Activated CD4-positive, alpha-beta T cell treated with anti-CD3 and anti-CD28 coated beads, Interleukin-2, amount 50 U/mL, for 4 hours (primary cell): ENCODE measurements at places on chromosomes 11 and 22.

DNA sequence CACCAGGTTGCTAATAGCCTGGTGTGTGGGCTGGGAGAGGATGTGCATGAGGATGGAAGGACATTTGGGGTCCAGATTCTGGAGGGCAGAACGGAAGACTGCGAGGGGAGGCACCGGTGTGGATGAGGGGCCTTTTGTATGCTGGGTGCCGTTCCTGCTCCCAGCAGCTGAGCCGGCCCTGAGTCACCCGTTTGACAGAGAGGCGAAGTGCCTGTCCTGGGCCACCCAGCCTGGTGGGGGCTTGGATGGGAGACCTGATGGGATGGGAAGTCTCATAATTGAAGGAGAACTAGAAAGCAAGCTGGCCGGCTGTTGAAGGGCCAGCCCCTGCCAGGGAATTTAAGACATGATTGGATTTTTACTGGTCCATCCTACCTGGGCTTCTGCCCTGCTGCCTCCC is 10.8 kb downstream of the CACNA1I start:
- no peak for DNase-seq

- no peak for DNase-seq
These were observed 433.7 kb downstream of the ETS1 start for GRCh38 chr11:128153697-128154048.

- no peak for DNase-seq
These were observed 51.4 kb downstream of the JAM3 start for GRCh38 chr11:134120143-134120850.

DNA sequence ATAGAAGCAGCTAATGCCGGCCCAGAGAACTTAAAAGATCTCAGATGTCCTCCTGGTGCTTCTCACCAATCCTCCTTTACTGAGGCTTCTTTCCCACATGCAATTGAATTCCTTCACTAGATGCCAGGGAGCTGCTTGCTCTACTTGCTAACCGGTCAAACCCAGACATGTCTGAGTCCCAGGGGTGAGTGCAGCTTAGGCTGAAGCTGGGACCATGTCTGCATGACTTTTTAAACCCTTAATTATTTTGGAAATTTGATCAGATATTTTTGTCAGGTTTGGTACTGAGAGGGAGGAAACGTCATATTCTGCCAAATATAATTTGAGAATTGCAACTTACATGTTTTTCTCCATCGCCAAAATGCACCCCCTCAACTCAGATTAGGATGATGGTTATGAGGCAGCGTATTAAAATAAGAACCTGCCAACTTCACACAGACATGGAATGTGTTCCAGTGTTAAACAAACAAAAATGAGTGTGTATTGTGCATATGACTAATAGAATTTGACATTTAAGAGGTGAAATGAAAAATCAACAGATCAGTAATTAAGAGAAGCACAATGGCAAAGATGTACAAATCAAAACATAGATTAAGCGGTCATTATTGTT is 529.5 kb downstream of the ETS1 start:
- DNase-seq, result no peak

DNA sequence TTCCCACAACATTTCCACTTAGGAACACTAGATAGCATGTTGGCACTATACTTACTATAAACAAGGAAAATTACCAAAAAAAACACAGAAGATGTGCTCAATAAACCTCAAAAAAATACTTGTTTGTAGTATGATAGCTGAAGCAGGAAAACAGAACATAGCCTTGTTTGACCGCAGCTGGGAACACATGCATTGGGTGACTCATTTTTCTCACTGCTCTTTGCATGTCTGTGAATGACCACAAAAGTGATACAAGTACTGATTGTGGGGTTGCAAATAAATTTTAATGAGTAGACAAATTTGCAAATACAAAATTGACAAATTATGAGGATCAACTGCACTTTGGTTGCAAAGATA is 22.8 kb upstream of the GUCY1A2 start:
- no peak for DNase-seq
